ENCODE measurements at places on chromosomes 4 and X.
A peak's percentile ranks its signal among the peaks of the same experiment; 100 is the strongest.

DNA sequence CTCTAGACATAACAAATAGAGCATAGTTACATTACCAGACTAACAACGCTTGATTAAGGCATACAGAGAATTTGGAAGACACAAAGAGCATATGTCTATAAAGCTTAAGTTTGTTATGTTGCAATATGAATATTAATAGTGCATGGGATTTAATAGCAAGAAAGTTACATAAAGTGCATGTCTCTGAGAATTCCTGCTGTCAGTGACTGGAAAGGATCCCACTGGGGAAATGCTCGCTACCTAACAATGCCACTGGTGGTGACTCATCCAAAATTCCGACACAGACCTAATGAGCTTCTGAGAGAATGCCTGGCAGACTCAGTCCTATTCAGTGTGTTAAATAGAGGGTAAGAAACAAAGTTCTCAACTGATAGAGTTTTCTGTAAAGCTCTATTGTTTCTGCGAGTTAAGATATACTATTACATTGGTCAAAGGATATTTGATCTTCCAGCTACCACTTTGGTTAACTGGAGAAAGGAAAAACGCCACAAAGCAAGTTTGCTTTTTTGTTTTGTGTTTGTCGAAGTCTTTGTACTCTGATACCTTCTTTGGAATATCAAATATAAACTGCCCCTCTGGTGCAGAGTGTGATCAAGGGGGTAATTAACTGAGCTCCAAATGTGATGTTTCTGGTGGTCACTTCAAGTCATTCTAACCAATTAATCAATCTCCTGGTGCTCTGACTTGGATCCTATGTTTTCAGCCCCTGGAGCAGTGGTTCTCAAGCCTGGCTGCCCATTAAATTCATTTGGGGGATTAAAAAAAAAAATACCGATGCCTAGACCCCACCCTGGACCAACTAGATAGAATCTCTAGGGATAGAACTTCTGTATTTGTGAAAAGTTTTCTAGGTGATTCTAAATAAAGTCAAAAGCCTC lies 107.9 kb downstream of the PALLD start:
- DNase-seq = no peak

DNA sequence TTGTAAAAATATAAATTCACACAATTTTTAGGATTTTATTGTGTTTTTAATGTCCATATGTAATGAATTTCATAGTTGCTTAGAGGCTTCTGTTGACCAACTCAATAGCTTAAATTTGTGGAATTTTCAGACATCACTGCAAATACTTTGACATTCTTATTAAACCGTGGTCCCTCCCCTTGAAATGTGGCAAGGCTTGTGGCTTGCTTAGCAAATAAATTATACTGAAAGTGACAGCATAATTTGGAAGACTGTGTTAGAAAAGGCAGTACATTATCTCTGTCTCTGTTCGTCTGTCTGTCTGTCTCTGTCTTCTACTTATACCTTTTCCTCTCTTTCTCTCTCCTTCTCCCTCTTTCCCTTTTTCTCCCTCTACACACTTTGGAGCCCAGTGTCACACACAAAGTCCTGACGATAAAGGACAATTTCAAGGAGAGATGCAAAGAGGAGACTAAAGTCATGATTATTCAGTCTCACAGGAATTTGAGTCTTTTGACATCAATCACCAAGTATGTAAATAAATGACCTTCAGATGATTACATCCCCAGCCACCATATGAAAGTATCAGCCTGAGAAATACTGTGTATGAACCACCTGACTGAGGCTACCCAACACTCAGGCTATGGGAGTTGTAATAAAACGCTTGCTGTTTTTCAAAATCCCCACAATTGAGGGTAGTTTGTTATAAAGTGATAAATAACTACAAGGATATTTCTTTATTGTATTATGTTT lies 21.0 kb upstream of the UGT2B7 start:
- DNase-seq = no peak

- DNase-seq = no peak
Measured at GRCh38 chr4:162912482-162912881, 254.2 kb downstream of the NAF1 start.

GRCh38 chr4:172543249-172543648 lies 625.4 kb upstream of the GALNT7 start:
- no peak for DNase-seq

GRCh38 chr4:23022032-23022431 lies 329.3 kb downstream of the GBA3 start:
- no peak for DNase-seq

DNA sequence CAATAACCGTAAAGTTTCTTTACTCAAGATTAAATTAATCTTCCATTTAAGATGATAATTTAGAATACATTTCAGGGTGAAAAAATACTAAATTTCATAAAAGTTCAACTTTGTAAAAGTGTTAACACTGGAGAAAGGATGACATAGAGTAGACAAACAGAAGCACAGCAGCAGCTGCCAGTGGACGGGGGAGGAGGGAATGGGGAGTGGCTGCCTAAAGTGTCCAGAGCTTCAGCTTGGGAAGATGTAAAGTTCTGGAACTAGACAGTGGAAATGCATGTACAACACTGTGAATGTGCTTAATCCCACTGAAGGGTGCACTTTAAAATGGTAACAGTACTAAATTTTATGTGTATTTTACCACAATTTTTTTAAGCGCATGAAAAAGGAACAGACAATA lies 39.9 kb downstream of the RELL1 start:
- no peak for DNase-seq

DNA sequence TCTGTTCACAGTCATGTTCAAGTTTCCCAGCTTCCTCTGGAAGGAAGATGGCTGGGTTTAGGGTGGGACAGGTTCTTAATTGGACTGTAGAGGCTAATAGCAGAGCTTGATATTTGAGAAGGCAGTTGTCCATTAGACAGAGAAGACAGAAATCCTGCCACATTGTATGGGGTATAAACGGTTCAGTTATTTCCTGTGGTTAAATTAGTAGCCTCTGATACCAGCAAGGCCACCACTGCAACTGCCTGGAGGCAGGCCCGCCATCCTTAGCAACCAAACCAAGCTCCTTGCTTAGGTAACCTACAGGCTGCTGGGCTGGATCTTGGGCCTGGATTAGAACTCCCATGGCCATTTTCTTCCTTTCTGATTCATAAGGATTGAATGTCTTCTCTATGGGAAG lies 1367.0 kb downstream of the PCDH7 start:
- DNase-seq = no peak

- no peak for DNase-seq
Measured at GRCh38 chrX:102063445-102064074, 61.9 kb upstream of the TCEAL2 start.

DNA sequence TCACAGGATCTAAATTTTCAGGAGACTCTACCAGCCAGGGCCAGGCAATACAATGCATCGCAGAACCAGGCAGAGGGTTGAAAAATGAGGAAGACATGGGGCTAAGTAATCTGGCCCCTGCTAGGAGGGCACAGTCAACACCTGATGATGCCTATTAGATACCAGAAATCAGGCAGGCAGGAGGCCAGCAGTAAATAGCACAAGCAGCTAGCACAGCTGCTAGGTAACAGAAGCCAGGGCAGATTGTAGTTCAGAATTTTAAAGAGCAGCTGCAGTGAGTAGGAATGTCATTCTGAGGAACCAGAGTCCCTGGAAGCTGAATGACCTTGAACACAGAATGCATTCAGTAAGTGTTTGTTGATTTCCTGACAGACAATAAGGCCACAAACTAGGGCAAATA lies 38.8 kb upstream of the TRPC5OS start:
- DNase-seq = no peak

DNA sequence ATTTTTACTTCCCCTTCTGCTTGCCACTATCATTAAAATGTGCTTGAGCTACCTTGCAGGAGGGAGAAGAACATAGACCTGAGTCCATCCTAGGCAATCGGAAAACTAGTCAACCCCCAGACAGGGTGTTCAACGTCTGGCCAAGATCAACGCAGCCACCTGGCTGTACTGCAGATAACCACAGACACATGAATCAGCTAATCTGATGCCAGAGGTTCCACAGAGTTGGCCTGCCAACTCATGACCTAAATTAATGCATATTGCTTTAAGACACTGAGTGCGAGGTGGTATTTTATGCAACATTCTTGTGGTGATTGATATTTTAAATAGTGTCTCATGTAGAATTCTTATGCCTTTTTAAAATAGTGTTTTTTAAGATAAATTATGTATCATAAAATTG lies 1283.8 kb upstream of the PABPC4L start:
- no peak for DNase-seq

GRCh38 chrX:2691543-2692220 lies 587 bp downstream of the CD99 start:
- peak; percentile 29 for DNase-seq

- no peak for DNase-seq
Measured at GRCh38 chrX:66046612-66047235, 6.8 kb upstream of the VSIG4 start.

DNA sequence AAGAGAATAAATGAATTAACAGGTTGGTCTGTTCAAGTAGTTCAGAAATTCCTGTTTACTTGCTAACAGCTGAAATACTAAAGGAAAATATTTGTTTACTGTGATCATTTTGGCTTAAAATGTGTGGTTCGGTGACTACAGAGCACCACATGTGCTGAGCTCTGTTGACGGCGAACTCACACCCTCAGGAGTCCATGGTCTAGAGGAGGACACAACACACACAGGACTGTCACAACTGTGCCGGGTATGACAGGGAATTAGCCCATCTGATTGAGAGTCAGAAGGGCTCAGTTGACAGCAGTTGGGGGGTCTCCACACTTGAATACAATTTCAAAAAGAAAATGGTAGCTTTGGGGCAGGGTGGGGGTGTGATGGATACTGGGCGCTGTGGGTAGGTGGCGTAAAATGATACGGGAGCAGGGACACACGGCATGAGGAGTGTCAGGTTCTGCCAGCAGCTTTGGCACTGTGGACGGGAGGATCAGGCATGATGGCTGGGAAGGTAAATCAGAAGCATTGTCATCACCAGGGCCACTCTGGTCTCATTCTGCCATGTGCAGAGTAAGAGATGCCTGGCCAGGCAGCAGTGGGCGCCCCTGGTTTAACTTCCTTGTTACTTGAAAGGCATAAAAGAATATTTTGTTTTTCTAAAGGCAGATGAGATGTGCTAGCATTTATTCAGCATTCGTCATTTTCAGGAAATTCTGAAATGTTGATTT lies 33.3 kb downstream of the CLDN22 start:
- no peak for DNase-seq

GRCh38 chr4:87121341-87122065 lies 98.9 kb downstream of the KLHL8 start:
- no peak for DNase-seq

DNA sequence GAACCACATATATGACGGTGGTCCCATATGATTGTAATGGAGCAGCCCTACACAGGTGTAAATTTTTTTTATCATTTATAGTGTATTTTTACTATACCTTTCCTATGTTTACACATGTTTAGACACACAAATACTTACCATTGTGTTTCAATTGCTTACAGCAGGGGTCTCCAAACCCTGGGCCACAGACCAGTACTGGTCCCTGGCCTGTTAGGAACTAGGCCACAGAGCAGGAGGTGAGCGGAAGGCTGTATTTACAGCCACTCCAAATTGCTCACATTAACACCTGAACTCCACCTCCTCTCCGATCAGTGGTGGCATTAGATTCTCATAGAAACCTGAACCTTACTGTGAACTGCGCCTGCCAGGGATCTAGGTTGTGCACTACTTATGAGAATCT lies 201.8 kb upstream of the NDST4 start:
- DNase-seq = no peak

GRCh38 chrX:100264200-100264599 lies 145.9 kb downstream of the PCDH19 start:
- DNase-seq = no peak

DNA sequence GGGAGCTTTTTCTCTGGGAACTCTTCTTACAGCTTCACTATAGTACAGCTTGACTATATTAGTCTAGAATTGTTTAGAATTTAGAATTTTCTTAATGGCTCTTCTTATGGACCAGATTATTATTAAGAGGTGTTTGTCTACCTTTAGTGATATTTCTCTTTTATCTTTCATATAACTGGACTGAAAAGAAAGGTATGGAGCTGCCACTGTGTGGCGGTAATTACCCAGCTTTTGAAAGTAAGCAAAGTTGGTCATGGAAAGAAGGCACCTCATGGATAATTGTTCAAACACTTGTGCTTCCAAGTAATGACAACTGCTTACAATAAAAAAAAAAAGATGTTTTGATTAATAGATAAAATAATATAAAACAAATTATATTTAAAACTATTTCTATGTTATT lies 1112.5 kb downstream of the TECRL start:
- DNase-seq = no peak

- no peak for DNase-seq
Measured at GRCh38 chr4:30904588-30904987, 184.4 kb downstream of the PCDH7 start.

- no peak for DNase-seq
Measured at GRCh38 chr4:2963966-2964471, 648 bp downstream of the GRK4 start.

GRCh38 chr4:147607471-147607870 lies 9.7 kb upstream of the TMEM184C start:
- no peak for DNase-seq

DNA sequence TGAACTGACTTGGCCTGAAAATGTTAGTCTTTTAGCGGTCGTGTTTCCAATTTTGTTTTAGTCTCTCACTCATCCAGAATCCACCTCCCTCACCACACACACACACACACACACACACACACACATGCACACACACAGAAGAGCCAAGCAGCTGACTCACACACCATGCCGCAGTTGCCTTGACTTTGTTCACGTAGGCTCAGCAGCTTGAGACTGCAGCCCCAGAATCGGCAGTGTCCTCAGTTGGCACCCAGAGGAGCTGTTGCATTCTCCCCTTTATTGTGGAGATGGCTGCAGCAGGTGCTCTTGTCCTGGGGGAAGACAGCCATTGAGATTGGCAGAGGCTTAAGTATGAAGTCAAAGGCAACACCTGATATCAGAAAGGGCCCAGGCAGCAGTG lies 20.9 kb upstream of the XPNPEP2 start:
- DNase-seq = no peak
